ENCODE measurements at places on chromosomes 2 and 18.

DNA sequence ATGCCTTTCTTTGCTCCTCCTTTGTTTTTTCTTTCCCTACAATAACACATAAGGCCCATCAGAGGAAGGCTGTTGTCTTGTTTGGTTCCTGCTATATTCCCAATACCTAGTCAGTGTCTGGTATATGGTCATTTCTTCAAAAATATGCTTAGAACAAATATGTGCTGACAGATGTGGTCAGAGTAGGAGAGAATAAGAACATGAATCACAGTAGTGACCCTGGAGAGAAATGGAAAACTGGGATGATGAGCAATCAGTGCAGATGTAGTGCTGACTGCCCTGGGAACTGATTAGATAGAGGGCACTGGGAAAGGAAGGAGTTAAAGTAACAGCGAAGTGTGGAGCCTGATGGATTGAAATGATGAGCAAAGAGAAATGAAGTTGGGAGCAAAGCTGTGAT is 189.4 kb upstream of the LHCGR start:
- no peak for DNase-seq

DNA sequence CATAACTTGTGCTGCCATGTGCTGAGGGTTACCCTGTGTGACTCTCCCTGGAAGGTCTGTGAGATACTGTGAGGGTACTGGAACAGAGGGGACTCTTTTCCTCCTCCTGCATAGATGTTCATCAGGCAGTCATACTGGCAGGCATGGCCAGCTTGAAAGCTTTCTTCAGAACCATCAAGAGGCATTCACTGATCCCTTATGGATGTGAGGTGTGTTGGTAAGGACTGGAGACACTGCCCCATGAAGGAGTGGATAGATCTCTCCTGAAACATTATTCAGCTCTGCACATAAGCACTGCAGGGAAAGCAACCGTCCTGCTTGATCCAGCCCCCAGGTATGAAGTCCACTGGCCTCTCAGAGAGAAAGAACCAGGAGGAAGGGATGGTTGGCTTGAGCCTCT is 176.6 kb upstream of the ARL4C start:
- no peak for DNase-seq

- no peak for DNase-seq
These were observed 37.7 kb downstream of the ADAM23 start for GRCh38 chr2:206481056-206481455.

- DNase-seq, result no peak
These were observed 19.1 kb downstream of the HDAC4 start for GRCh38 chr2:239381709-239382134.

GRCh38 chr2:187446711-187447110 is 1.3 kb downstream of the CALCRL start:
- DNase-seq, result no peak

All from central memory CD4-positive, alpha-beta T cell (primary cell).